ENCODE measurements at places on chromosomes 4 and X.

- DNase-seq: no peak
Observed at GRCh38 chr4:145716200-145716599, 36.3 kb downstream of the C4orf51 start.

DNA sequence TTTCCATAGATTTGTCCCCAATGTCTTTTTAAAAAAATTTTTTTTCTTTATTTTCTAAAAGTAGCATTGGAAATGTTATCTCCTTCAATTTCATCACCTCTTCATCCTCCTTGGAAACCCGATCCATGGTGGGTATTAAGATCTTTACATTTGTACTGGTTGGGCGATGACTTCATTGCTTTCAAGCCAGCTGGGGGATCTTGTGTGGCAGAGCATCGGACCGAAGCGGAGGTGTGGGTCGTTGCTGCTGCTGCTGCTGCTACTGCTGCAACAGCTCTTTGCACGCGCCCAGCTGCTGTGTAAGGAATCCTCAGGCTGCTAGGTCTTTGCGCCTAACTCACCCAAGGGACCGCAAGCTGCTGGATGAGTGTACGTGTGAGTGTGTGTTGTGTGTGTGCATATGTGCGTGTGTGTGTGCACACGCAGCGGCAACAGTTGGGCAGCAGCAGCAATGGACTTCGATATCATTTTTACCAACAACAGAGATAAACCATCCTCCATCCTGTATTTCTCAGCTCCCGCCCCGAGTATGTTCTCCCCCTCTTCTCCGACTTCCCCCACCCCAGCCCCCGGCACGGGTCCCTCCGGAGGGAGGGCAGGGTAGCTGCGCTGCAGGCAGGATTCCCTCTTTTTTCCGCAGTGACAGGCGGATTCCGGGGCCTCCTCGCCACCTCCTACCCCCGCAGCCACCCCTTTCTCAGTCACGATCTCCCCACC is 768 bp upstream of the CDKL5 start:
- DNase-seq: no peak

GRCh38 chr4:74237425-74237966 is 70.8 kb upstream of the EPGN start:
- DNase-seq: no peak

DNA sequence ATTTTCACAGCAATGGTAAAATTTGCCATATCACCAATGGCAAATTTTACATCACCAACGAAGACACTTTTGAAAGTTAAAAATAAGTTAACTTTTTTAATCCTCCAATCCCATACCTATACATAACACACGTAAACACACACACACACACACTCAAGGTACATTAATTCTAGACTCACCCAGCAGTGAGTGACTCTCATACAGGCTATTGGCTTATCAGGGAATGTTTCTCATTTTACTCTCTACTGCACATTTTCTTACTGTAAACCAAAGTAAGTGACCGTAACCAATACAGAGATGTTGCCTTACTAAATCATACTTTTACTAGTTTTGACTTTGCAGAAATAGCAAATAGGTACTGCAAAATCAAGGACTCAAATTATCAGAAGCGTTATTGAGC is 2.3 kb downstream of the VEGFC start:
- DNase-seq: no peak

DNA sequence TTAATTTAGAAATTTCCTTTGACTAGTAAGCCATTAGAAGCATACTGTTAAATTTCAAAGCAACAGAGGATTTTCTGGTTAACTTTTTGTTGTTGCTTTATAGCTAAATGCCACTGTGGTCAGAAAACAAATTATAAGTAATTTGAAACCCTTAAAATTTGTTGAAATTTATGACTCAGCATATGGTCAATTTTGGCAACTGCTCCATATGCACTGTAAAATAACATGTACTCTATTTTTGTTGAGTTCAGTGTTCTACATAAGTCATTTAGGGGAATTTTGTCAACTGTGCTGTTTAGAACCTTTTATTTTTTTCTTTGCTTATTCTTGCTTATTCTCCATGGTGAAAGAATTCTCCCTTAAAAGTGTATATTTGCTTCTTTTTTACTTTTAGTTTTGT is 28.6 kb downstream of the SCLT1 start:
- DNase-seq: peak; percentile 24

DNA sequence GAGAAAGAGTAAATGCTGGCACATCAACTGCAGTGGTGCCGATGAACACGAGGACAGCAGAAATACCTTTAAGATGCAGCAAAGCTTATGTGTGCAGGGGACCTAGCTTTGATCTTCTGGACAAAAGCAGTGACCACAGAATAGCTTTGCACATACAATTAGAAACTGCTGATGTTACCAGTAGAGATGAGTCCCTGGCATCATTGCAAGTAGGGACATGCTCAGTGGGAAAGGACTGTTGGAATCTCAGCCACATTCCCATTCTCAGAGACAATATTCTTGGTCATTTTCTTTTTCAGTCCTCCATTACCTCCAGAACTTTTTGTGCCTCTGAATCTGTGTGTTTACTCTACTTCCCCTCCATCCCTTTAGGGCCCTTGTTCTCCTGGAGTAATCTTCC is 16.9 kb upstream of the PDLIM3 start:
- no peak for DNase-seq

GRCh38 chr4:42396361-42396751 is 932 bp upstream of the SHISA3 start:
- DNase-seq: no peak

DNA sequence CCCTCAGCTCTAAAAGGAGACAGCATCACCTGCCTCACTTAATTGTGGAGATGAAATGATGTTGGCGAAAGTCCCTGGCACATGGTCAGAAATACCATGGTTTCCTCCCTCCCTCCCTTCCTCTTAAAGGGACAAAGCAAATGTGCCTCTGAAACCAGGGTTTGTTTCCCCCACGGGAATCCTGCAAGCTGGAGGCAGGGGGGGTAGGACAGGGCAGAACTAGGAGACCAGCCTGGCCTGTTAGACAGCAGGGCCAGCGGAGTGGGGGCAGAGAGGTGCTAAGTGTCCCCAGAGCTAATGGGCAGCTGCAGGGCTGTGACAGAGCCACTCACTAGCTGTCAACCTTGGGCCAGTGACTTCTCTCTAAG is 5.7 kb downstream of the RTL5 start:
- DNase-seq: no peak

- DNase-seq: no peak
Observed at GRCh38 chrX:57573754-57574153, 18.1 kb upstream of the ZXDB start.

DNA sequence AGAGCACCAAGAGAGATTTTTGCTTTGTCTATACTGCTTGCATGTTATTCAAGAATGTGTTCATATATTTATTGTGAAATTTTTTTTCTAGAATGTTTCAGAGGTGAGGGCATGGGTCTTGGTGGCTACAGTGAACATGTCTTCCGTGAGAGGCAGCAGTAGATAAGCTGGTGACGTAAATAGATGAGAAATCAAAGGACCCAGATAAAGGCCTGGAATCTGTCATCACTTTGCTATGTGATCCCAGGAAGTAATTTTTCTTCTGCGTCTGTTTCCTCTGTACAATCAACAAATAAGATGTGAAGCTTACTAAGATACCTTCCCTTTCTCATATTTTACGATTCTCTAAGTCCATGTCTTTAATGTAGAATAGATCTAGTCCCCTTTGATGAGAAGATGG is 129.1 kb downstream of the COL4A6 start:
- DNase-seq: no peak

DNA sequence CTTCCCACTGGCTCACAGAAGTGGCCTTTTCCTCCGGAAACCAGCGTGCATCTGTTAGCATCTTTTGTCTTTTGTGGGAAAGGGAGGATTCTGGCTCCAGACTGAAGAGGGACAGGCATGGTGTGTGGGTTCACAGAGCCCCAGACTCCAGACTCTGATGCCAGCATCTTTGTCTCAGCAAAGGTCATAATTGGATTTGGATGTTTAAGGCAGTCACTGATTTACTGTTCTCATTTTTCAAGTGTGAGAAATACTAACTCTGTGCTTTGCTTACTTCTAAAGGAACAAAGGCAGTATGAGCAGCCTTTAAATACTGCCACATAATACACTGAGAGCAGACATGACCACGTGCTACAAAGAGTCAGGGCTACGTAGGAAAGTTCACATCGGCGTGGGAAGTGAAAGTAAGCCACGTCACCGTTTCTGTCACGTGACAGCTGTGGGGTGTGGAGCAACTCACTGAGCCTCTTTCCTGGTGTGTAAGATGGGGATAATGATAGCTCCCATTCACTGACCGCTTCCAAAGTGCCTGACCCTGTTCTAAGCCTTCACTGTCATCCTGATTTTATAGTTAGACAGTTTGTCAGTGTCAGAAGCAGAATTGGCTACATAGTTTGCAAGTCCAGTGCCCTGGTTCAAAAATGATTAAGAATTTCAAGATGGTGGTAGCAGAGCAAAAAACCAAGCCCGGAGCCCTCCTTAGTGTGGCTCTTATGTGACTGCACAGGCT is 24.8 kb upstream of the TMSB4X start:
- peak; percentile 61 for DNase-seq

DNA sequence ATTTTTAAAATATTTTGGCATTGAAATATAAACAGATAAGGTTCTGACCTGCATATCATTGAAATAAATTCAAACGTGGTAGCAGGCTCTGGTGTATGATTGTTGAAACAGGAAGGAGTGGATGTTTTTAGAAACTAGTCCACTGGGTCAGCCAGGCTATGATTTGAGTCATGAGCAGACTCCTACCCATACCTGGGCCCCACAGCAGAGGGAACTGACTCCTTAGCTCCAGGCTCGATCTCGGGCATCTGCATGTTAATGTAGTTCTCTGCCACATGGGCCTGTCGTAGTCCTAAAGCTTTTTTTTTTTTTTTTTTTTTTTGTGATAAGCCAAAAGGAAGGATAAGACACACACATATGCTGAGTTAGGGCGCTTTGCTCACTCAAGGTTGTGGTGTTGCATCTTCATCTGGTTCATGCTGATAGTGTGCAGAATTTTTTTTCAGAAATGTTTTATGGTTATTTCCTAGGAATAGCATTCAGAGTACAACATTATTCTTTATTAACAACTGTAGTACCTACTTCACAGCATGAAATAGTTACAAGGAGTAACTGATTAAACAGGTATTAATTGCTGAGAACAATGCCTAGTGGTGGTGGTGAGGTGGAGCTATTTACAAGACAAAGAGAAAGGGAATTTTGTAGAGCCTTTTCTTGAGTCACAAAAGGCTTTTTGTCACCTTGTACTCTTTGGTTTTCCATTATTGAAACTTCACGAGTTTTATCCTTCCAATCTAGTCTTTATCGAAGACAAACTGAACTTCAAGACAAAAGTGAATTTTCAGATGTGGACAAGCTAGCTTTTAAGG is 27.3 kb downstream of the OFD1 start:
- DNase-seq: no peak

GRCh38 chr4:150343796-150344195 is 238.2 kb upstream of the MAB21L2 start:
- no peak for DNase-seq

DNA sequence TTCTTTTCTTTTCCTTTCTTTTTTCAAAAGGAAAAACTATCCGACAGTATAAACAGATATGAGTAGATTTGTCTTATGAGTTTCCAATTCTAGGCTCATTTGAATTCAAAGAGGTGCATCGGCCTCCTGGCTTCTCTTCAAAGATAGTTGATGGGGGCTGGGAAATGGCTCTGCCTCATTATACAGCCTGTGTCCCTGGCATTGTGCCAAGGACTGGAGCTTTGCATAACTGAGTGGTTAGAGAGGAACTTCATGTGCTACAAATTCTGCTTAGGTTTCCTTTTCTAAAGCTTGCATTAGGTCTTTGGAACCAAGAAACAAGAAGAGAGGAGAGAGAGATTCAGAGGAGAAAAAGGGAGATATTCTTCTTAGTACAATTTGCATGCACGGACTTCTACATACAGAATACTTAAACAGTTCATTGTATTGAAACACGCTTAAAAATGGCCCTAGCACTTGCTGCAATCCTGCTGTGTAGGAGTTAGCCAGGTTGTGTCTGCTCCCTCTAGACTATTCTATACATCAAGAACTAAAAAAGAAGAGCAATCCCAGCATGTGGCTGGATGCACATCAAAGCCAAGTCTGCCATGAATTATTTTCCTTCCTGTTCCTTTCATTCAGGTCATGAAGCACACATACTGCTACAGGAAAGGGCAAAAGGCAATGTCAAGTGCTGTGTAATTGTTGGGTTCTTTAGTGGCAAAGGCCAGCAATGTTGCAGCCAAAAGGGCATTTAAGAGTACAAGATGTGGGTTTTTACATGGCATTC is 70.9 kb downstream of the INTS12 start:
- no peak for DNase-seq

- no peak for DNase-seq
Observed at GRCh38 chrX:72062916-72063315, 68.8 kb downstream of the RTL5 start.

DNA sequence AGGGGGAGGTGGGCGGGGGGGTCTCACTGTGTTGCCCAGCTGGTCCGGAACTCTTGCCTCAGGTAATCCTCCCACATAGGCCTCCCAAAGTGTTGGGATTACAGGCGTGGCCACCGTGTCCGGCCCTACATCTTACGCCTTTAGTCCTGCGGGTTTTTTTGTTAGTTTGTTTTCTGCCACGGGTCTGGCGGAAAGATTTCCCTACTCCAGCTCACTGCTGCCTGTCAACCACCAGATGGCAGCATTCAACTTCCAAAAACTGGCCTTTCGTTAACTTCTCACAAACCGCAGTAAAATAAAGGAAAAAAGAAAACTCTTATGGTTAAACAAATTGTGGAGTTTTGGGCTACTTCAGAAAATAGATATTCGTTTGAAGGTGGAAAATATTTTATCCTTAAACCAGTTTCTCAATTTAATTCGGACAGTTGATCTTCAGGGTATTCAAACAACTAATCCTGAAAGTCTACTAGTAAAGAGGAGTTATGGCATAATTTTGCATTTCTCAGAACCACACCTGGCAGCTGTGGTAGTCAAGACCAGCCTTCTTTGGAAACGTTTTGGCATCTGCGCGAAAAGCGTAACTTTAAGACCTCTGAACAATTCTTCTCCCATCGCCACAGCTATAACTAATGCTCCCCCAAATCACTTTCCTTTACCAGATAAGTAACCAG is 41.1 kb downstream of the LUZP4 start:
- no peak for DNase-seq

- no peak for DNase-seq
Observed at GRCh38 chr4:8647626-8648025, 55.1 kb downstream of the CPZ start.

- no peak for DNase-seq
Observed at GRCh38 chr4:22077571-22077970, 129.0 kb upstream of the KCNIP4 start.

GRCh38 chrX:49230500-49231232 is 2.5 kb downstream of the CACNA1F start:
- DNase-seq: no peak

Data from HS-5 (cell line).